ENCODE measurements at places on chromosomes 4 and X.

GRCh38 chrX:154824638-154825037 lies 9.8 kb downstream of the SMIM9 start:
- DNase-seq: no peak

GRCh38 chr4:147822128-147822527 lies 90.2 kb downstream of the ARHGAP10 start:
- no peak for DNase-seq

DNA sequence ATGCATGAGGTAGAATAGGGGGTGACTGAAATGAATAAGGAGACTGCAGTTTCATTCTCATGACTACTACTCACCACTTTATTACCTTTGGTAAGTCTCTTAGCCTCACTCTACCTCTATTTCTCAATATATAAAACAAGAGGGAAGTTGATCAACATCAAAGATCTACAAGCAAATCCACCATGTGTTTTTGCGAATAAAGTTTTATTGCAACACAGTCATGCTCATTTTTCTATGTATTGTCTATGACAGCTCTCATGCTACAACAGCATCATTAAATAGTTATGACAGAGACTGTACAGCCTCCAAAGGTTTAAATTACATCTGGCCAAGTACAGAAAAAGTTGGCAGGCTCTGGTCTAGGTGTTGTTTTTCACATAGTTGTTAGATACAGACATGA lies 72.6 kb upstream of the CPEB2 start:
- no peak for DNase-seq

GRCh38 chr4:42871671-42872290 lies 20.7 kb upstream of the GRXCR1 start:
- no peak for DNase-seq

GRCh38 chr4:169208090-169208455 lies 62.7 kb downstream of the SH3RF1 start:
- no peak for DNase-seq

- DNase-seq: peak; percentile 52
These were observed 405 bp upstream of the HS3ST1 start for GRCh38 chr4:11428899-11429698.

GRCh38 chr4:14669371-14669770 lies 332.9 kb upstream of the CPEB2 start:
- no peak for DNase-seq

- DNase-seq: no peak
These were observed 406.6 kb downstream of the PCDH10 start for GRCh38 chr4:133555671-133556070.

DNA sequence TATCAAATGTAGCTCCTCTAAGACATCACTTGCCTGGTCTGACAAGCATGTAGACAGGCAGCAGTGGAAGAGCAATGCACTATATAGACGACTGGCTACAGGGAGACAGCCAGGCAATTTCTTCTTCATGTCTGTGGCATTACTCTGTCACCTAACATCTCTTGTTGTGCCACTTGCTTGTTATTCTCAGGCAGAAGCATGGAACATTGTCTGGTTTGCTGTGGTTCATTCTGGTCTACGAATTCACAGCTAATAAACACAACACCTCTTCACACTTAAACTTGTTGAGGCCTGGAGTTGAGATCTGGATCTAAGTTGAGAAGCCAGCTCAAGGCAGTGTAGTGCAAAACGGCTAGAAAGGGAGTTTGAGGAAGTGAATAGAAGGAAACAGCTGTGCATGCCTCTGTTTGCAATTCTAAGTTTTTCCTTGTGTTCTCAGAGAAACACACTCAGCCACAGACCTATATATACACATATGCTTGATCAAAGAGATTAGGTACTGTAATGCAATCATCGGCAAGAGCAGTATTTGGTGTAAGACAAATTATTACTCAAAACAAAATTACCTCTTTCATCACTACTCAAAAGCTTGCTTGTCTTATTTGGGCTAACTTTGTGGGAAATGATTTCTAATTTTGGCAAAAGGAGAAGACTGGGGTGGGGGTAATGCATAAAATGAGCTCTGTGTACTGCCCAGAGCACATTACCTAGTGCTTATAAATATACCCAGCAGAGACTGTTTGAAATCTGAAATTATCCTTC lies 243.8 kb downstream of the PPP3CA start:
- no peak for DNase-seq

DNA sequence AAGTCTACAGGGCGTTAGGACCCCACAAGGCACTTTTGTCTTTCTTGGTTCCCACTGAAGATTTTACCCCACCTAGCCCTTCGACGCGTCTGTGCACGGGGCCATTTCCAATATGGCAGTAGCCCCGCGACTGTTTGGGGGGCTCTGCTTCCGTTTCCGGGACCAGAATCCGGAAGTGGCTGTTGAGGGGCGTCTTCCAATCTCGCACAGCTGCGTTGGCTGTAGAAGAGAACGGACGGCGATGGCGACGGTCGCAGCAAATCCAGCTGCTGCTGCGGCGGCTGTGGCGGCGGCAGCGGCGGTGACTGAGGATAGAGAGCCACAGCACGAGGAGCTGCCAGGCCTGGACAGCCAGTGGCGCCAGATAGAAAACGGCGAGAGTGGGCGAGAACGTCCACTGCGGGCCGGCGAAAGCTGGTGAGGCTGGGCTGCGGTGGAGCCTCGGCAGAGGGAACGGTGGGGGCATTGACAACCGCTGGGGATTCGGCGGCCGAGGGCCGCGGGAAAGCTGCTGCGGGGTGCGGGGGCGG lies at the start of gene USP11:
USP11 (plus strand) TSS at position 207 of the 530 bp plus-strand sequence; CDS start at position 242, 35 bp downstream.
- DNase-seq: peak; percentile 12

GRCh38 chr4:130486841-130487240 lies 1390.9 kb downstream of the C4orf33 start:
- no peak for DNase-seq

- DNase-seq: no peak
These were observed 100.8 kb downstream of the DOCK11 start for GRCh38 chrX:118596390-118596789.

GRCh38 chrX:2468261-2469195 lies 32.2 kb downstream of the DHRSX start:
- no peak for DNase-seq

All from activated CD4-positive, alpha-beta T cell treated with anti-CD3 and anti-CD28 coated beads, Interleukin-2, amount 50 U/mL, for 48 hours (primary cell).